Activated naive CD8-positive, alpha-beta T cell treated with anti-CD3 and anti-CD28 coated beads, Interleukin-2, amount 10 ng/mL, durations not matched to agents 7 days and 5 days (primary cell): ENCODE measurements at places on chromosomes 11 and 22. TPM values are rescaled to one million over a fixed set of nuclear protein-coding genes. Genes with fewer than 3 reads are reported as not detected.

CD3G gene
- 212 TPM for total RNA-seq

KDM4D gene
- 1.3 TPM for total RNA-seq

NXPE4 gene
- not detected for total RNA-seq

DGAT2 gene
- 0.65 TPM for total RNA-seq
